Sigmoid colon (tissue), 7 donors: ENCODE measurements at places on chromosomes 7 and 10. TPM values are rescaled to one million over a fixed set of nuclear protein-coding genes. Genes with fewer than 3 reads are reported as not detected.

GRCh38 chr7:106485031-106485551 lies 175.9 kb downstream of the CCDC71L start:
- no peak for DNase-seq
- H3K27ac ChIP-seq: peak overlapping the region; percentile 29
- H3K27me3 ChIP-seq: no peaks in the 10 kb centered on the region
- no peak overlapping the region for H3K4me3 ChIP-seq

GRCh38 chr10:51397244-51397643 lies 302.2 kb downstream of the CSTF2T start:
- no peaks in the 10 kb centered on the region for H3K36me3 ChIP-seq
- peaks cover 15% of the 10 kb centered on the region for H3K4me1 ChIP-seq
- no peaks in the 10 kb centered on the region for H3K27me3 ChIP-seq
- DNase-seq: no peak
- H3K27ac ChIP-seq: no peak overlapping the region
- H3K4me3 ChIP-seq: no peak overlapping the region

GRCh38 chr10:77187376-77187999 lies 450.1 kb downstream of the KCNMA1 start:
- H3K36me3 ChIP-seq: no peaks in the 10 kb centered on the region
- no peak overlapping the region for H3K4me3 ChIP-seq
- peak overlapping the region; percentile 84 for H3K27ac ChIP-seq
- peaks cover 70% of the 10 kb centered on the region for H3K4me1 ChIP-seq
- no peaks in the 10 kb centered on the region for H3K27me3 ChIP-seq

DNA sequence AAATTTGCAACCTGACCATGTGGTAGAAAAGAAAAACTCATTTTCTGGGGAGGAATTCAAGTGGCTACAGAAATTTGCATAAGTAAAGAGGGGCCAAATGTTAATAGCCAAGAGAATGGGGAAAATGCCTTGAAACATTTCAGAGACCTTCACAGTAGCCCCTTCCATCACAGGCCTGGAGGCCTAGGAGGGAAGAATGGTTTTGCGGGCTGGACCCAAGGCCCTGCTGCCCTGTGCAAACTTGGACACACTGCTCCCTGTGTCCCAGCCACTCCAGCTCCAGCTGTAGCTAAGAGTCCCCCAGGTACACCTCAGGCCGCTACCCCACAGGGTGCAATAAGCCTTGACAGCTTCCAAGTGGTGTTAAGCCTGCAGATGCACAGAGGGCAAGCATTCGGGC lies 16.4 kb upstream of the DNAH11 start:
- H3K27ac ChIP-seq: no peak overlapping the region
- no peaks in the 10 kb centered on the region for H3K27me3 ChIP-seq

DNA sequence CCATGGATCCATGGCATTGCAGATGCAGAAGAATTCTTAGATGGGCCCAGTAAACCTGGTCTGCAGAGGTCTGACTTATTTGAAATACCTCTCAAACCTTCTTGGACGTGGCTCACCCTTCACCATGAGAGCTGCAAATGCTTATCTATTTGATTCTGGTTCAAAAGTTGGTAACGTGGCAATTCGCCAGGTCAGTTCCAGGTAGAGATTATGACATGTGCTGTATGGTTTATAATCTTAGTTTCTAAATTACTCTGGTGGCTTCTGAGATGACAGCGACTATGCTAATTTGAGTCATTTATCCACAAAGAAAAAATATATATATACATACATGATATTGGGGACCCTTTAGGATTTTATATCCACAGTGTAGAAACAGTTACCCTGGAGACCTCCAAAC lies 68.8 kb downstream of the NRP1 start:
- no peak for DNase-seq
- no peak overlapping the region for H3K27ac ChIP-seq
- peaks cover 2% of the 10 kb centered on the region for H3K4me1 ChIP-seq
- H3K27me3 ChIP-seq: no peaks in the 10 kb centered on the region
- no peaks in the 10 kb centered on the region for H3K36me3 ChIP-seq

DNA sequence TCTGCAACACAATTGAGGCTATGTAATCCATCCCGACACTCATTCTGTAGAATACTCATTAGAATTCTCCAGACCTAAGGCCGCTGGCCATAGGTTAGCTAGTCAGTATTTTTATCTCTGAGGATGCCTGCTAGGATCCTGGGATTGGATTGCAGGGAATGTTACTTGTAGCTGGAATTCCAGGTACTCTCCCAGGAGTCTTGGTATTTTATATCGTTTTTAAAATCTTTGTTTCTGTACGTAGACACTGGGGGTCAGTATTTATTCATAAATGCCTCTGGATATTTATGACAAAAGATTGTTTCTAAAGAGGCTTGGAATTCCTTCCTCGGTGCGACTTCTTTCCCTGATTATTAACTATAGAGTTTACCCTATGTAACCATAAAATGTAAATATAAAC lies 40.1 kb downstream of the BPGM start:
- peaks cover 14% of the 10 kb centered on the region for H3K4me1 ChIP-seq
- H3K36me3 ChIP-seq: no peaks in the 10 kb centered on the region
- H3K27ac ChIP-seq: no peak overlapping the region
- no peak overlapping the region for H3K4me3 ChIP-seq
- no peaks in the 10 kb centered on the region for H3K27me3 ChIP-seq

GRCh38 chr10:25177093-25177753 lies 2.4 kb downstream of the GPR158 start:
- no peak for DNase-seq
- peaks cover 61% of the 10 kb centered on the region for H3K27me3 ChIP-seq
- H3K36me3 ChIP-seq: no peaks in the 10 kb centered on the region

GBX1 gene
- total RNA-seq: not detected

GLI3 gene
- 31.6 TPM for total RNA-seq

FAM13C gene
- total RNA-seq: 13.8 TPM

DNA sequence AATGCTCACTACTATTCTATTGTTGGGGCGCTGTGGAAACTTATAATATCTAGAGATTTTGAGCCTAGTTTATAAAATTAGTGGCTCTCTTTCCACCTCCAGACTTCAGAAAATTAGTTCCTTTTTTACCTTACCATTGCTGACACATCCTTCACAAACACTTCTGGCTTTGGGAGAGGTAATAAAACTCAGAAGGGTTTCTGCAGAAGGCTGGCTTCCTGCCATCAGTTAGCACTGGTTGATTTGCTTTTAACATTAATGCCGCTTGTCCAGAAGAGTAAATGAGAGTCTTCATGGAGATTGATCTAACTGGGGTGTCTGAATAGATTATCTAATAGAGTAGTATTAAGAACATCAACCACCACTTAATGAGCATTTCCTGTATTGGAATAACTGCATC lies 20.3 kb downstream of the ACSM6 start:
- H3K27ac ChIP-seq: no peak overlapping the region
- H3K27me3 ChIP-seq: no peaks in the 10 kb centered on the region
- no peaks in the 10 kb centered on the region for H3K36me3 ChIP-seq
- DNase-seq: no peak

ARMC3 gene
- not detected for total RNA-seq

- H3K36me3 ChIP-seq: no peaks in the 10 kb centered on the region
- DNase-seq: no peak
- H3K27ac ChIP-seq: no peak overlapping the region
- H3K27me3 ChIP-seq: no peaks in the 10 kb centered on the region
- H3K4me1 ChIP-seq: no peaks in the 10 kb centered on the region
These were observed 663.1 kb upstream of the GHITM start for GRCh38 chr10:83476211-83476610.

DNA sequence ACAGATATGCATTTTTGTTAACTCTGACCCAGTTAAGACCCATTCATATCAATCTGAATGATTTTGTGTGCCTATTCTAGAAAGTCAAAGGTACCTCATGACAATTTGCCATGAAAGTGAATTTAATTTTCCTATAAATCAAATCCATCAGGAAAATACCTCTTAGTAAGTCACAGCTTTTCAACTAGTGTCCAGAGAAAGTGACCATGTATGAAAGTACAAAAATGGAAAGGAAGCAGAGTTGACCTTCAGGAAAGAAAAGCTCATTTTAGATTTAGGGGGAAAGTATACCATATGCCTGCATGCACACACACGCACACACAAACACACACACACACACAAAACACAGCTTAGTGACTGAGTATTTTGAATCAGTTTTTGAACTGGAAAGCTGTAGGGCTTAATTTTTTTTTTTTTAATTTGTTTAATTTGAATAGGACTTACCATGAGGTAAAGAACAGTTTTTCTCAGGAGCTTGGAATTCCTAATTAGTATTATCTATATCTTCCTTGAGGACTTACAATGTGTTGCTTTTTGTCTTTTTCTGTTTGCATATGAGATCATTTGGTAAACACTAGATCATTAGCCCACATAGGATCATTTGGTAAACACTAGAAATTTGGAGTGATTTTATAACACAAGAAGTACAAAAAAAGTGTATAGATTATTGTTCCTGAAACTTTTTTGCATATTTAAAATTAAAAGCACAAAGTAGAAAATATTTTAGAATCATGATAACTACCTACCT lies 61.6 kb downstream of the ZNF277 start:
- H3K36me3 ChIP-seq: no peaks in the 10 kb centered on the region
- H3K27ac ChIP-seq: no peak overlapping the region
- H3K4me1 ChIP-seq: peaks cover 6% of the 10 kb centered on the region
- no peak for DNase-seq
- no peaks in the 10 kb centered on the region for H3K27me3 ChIP-seq
- no peak overlapping the region for H3K4me3 ChIP-seq

DNA sequence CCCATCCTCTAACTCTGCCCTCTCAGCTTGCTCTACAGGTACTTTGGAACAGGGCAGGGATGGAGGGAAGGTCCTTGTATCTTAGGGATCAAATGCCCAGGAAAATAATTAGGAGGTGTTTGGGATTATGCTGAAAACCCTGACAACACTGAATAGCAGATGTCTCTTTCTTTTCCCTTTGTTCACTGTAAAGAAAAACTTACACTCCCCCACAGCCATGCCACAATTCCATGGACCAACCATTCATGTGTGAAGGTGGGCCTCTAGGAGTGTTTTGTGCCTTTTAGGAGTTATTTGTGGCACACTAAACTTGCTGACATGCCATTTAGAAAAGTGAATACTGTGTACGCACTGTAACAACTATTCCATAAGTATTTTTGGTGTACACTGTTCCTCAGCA lies 108.1 kb downstream of the SNX10 start:
- no peaks in the 10 kb centered on the region for H3K36me3 ChIP-seq
- peaks cover 13% of the 10 kb centered on the region for H3K4me1 ChIP-seq
- DNase-seq: no peak
- no peak overlapping the region for H3K27ac ChIP-seq
- peak overlapping the region; percentile 68 for H3K4me3 ChIP-seq

ABCB1 gene
- total RNA-seq: 5.7 TPM

GRCh38 chr10:91017198-91017597 lies 96.3 kb upstream of the ANKRD1 start:
- no peaks in the 10 kb centered on the region for H3K4me1 ChIP-seq
- no peak overlapping the region for H3K4me3 ChIP-seq
- DNase-seq: no peak
- no peak overlapping the region for H3K27ac ChIP-seq

DNA sequence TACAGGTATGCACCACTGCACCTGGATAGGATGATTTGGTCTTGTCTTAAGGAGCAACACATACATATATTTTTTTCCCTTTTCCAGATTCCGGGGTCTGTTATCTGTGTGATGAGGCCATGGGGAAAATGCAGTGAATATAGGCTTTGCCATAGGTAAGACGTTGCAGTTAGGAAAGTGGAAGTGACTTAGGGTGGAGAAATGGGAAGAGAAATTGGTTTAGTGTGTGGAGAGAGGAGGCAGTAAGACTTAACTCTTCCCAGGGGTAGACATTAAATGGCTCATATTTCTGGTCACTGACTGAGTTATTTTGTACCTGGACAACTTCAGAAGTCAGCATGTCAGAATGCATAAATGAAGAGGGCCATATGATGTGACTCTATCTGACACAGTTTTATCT lies 66.7 kb downstream of the PFKFB3 start:
- H3K27me3 ChIP-seq: no peaks in the 10 kb centered on the region
- no peak overlapping the region for H3K4me3 ChIP-seq
- H3K27ac ChIP-seq: no peak overlapping the region
- H3K36me3 ChIP-seq: no peaks in the 10 kb centered on the region
- no peak for DNase-seq

MBL2 gene
- not detected for total RNA-seq

ZNF33A gene
- total RNA-seq: 30.9 TPM

LRRD1 gene
- total RNA-seq: not detected

DNA sequence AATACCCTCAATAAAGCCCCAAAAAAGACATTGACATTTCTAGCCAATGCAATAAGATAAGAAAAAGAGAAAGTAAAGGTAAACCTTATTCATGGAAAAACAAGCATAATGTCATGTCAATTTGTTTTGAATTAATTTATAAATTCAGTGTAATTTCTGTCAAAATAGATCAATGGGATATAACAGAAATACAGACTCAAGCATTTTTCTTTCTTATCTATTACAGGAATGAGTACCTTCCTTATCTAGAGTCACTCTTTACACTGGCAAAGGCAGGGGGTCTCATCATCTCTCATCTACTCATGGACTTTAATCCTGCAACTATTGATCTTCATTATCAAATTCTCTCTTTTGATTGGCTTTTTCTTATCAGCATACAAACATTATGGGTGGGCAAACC lies 127.1 kb upstream of the SHH start:
- no peak overlapping the region for H3K4me3 ChIP-seq
- DNase-seq: no peak
- H3K27me3 ChIP-seq: peaks cover 20% of the 10 kb centered on the region
- no peaks in the 10 kb centered on the region for H3K36me3 ChIP-seq

GRCh38 chr7:107180378-107180777 lies 11.6 kb downstream of the HBP1 start:
- no peak for DNase-seq
- H3K36me3 ChIP-seq: no peaks in the 10 kb centered on the region
- peaks cover 56% of the 10 kb centered on the region for H3K4me1 ChIP-seq
- H3K4me3 ChIP-seq: no peak overlapping the region

GRCh38 chr7:17552952-17553351 lies 254.5 kb downstream of the AHR start:
- no peaks in the 10 kb centered on the region for H3K27me3 ChIP-seq
- no peak overlapping the region for H3K4me3 ChIP-seq
- no peaks in the 10 kb centered on the region for H3K36me3 ChIP-seq
- H3K27ac ChIP-seq: no peak overlapping the region
- peaks cover 20% of the 10 kb centered on the region for H3K4me1 ChIP-seq
- no peak for DNase-seq

- no peaks in the 10 kb centered on the region for H3K36me3 ChIP-seq
- DNase-seq: no peak
- no peaks in the 10 kb centered on the region for H3K27me3 ChIP-seq
These were observed 341.0 kb downstream of the AUTS2 start for GRCh38 chr7:69939317-69939716.

ZNF92 gene
- 5.4 TPM for total RNA-seq

- no peak overlapping the region for H3K4me3 ChIP-seq
- H3K4me1 ChIP-seq: no peaks in the 10 kb centered on the region
- no peak for DNase-seq
- H3K27ac ChIP-seq: peak overlapping the region; percentile 58
- H3K36me3 ChIP-seq: no peaks in the 10 kb centered on the region
- H3K27me3 ChIP-seq: no peaks in the 10 kb centered on the region
These were observed 108.6 kb upstream of the ARID5B start for GRCh38 chr10:61792921-61793320.

CALN1 gene
- total RNA-seq: not detected
